ENCODE measurements at places on chromosomes 6 and 20. TPM values are rescaled to one million over a fixed set of nuclear protein-coding genes. Genes with fewer than 3 reads are reported as not detected.

The LTB gene
- total RNA-seq = not detected

The CST5 gene
- not detected for total RNA-seq

The ITPR3 gene
- total RNA-seq = 19.7 TPM

The IL20RA gene
- total RNA-seq = 3.3 TPM

The PRRT1 gene
- 4.8 TPM for total RNA-seq

The SF3B5 gene
- total RNA-seq = 113 TPM

The KCNQ2 gene
- total RNA-seq = 0.40 TPM
